ENCODE measurements at places on chromosomes 5 and 9.

DNA sequence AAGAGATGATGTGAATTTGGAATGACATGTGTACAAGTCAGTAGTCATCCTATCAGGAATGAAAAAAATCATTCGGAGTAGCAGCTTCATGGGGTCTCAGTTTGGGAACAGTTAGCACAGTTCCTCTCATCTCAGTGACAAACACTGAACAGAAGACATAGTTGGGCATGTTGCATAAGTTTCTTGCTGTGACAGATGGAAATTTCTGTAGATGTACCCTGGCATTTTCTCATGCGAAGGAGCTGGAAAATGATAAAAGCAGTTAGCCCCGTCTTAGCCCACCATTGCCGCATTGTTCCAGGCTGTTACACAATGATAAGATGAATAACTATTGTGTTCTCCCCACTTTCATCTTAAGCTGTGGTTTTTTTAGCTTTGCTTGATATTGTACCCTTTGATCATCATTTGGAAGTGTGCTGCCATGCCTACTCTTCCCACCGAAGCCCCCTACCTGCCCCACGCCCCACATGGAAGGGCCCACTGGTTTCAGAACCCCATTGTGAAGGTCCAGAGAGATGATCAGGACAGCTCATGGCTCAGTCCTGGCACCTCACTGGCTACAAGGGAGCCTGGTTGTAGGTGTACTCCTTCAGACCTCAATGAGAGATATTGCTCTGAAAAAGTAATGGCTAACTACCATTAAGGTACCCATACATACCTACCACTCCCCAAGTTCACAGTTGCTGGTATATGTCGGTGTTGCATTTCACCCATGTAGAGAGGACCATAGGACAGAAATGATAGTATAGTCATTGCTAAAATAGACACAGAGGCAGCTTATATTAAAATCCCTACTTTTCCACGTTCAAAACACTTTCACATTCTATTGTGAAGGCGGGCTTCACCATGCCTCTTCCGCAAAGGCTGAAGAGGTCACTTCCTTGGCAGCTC, 38.8 kb downstream of the SFXN1 start:
- no peak for DNase-seq

- DNase-seq: no peak
These were observed 47.1 kb upstream of the C5orf47 start for GRCh38 chr5:173941758-173942401.

- no peak for DNase-seq
These were observed 202.6 kb downstream of the NR3C1 start for GRCh38 chr5:143200781-143201398.

GRCh38 chr9:122338994-122339393, 31.8 kb upstream of the PTGS1 start:
- DNase-seq: no peak

- DNase-seq: no peak
These were observed 3.0 kb downstream of the SLC12A7 start for GRCh38 chr5:1108865-1109174.

DNA sequence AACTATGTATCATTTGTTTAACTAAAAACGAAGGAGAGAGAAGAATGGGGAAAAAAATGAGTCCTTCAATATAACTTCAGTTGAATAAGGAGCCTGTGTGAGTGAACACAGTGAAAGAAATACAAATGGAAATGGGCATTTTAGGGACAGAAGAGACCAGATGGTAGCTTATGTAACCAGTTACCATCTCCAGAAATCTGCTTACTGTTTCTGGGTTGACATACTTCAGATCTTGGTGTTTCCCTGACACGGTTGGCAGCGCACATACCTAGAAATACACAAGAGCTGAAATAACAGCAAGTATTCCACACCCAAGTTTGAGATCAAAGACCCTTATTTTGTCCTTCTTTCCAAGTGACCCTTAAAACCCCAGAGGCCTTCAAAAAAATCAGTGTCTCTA, 14.9 kb upstream of the GFRA3 start:
- DNase-seq: no peak

DNA sequence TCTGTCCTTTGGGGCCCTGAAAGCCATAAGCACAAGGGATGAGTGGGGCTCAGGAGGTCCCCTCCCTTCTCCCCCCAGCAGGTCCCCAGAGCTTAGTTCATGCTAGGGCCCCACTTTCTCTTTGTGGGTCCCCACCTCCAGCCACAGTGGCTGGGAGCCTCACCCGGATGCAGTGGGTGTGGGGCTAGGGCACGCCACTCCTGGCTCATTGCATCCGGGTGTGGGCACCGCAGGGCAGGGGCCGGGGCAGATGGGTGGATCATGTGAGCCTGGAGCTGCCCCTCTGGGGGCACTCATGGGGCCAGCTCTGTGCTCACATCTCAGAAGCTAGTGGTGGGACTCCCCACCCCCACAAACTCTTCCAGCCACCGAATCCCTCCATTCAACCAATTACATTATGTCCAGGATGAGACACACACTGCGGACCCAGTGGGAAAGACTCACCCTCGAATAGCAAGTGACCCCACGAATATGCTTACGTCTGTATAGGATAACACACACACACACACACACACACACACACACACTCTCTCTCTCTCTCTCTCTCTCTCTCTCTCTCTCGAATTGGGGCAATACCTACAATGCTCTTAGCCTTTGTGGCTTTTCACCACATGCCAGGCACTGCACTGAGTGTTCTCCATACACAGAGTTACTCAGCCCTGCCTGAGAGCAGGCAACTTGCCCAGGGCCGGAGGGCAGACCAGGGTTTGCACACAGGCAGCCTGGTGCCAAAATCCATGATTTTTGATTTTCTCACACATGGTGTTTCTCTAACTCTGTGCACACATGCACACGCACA, 16.8 kb upstream of the PHYKPL start:
- DNase-seq: no peak

DNA sequence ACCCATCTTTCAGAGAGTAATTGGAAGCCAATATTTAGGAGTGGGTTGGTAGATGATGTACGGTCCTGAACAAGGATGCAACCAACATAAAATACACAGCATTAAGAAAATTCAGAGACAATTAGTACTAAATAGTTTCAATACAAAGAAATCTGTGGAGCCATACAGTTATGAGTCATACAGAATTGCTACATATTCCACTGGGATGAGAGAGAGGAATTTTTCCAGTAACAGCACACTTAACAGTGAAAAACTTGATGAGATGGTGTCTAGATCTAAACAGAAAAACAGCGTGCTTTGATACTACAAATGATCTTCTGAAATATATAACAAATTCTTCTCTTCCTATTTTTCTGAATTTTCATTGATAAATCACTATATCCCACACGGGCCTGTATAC, 1999.3 kb upstream of the CDH9 start:
- no peak for DNase-seq

All from stimulated activated CD8-positive, alpha-beta memory T cell treated with anti-CD3 and anti-CD28 coated beads, Interleukin-4, amount 100 ng/mL, for 1 hour (primary cell).